ENCODE measurements at places on chromosomes 11 and 22. TPM values are rescaled to one million over a fixed set of nuclear protein-coding genes. Genes with fewer than 3 reads are reported as not detected.

OTOG gene
- total RNA-seq, result not detected

UBQLN3 gene
- not detected for total RNA-seq

PRG2 gene
- 0.09 TPM for total RNA-seq

ABCG4 gene
- 0.32 TPM for total RNA-seq

OR51A2 gene
- not detected for total RNA-seq

APOA5 gene
- not detected for total RNA-seq

MUC6 gene
- total RNA-seq, result not detected

GSTT2B gene
- total RNA-seq, result 4.2 TPM

MMP13 gene
- total RNA-seq, result not detected

INSC gene
- not detected for total RNA-seq

RASGRP2 gene
- total RNA-seq, result 0.09 TPM

WNT7B gene
- total RNA-seq, result under 0.01 TPM

TBX10 gene
- not detected for total RNA-seq

CARD18 gene
- total RNA-seq, result not detected

LRRC56 gene
- 0.89 TPM for total RNA-seq

FOLR1 gene
- not detected for total RNA-seq

CRACR2B gene
- total RNA-seq, result 1.2 TPM

ACO2 gene
- total RNA-seq, result 75.7 TPM

RASL10A gene
- not detected for total RNA-seq

EIF1AD gene
- 46.9 TPM for total RNA-seq

TSPAN32 gene
- total RNA-seq, result not detected

CARNS1 gene
- 0.30 TPM for total RNA-seq

SCUBE1 gene
- not detected for total RNA-seq

VWA5A gene
- 2.9 TPM for total RNA-seq

GAL3ST1 gene
- 0.18 TPM for total RNA-seq

FDXACB1 gene
- total RNA-seq, result 2.6 TPM

POU2AF3 gene
- not detected for total RNA-seq

SUSD2 gene
- 0.28 TPM for total RNA-seq

UPK3A gene
- total RNA-seq, result not detected

MRGPRX3 gene
- not detected for total RNA-seq

TRIM68 gene
- total RNA-seq, result 11.9 TPM

KREMEN1 gene
- total RNA-seq, result 3.4 TPM

VPS51 gene
- 108 TPM for total RNA-seq

CYP2D6 gene
- 0.30 TPM for total RNA-seq

PANX1 gene
- 119 TPM for total RNA-seq

SLC37A4 gene
- total RNA-seq, result 13.7 TPM

ADM2 gene
- total RNA-seq, result 6.5 TPM

SDHAF2 gene
- total RNA-seq, result 36.8 TPM

PATE4 gene
- total RNA-seq, result not detected

MS4A4E gene
- not detected for total RNA-seq

All from smooth muscle cell of the umbilical artery (primary cell).